Pons (tissue), 1 donor: ENCODE measurements at places on chromosomes 4 and X.

DNA sequence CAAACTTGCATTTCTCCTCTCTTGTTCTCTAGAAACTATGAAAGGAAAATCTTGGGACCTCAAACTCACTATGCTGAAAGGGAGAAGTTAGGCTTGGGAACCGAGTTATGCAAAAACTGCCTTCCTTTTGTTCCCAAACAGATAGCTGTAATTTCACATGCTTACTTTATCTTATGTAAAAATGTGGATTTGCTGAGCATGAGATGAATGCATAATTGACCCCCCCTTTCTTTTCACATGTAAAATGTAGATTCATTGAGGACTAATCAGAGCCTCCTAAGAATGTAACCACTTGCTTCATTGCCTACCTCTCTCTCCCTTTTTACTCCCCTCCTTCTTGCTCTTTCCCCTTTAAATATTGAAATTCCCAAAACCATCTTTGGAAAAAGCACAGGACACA lies 18.0 kb downstream of the TBC1D9 start:
- DNase-seq, result no peak

DNA sequence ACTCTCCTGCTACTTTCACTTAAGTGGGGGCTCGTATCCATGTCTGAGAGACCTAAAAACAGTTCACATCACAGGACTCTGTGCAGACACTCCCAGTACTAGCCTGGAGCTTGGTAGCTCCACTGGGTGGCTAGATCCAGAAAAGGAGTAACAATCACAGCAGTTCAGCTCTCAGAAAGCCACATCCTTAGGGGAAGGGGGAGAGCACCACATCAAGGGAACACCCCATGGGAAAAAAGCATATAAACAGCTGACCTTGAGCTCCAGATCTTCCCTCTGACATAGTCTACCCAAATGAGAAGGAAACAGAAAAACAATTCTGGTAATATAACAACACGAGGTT lies 175.8 kb downstream of the FAM13A start:
- no peak for DNase-seq

- no peak for DNase-seq
Measured at GRCh38 chr4:159413306-159413943, 310.5 kb downstream of the RAPGEF2 start.

- no peak for DNase-seq
Measured at GRCh38 chr4:27442146-27442545, 581.5 kb downstream of the STIM2 start.

GRCh38 chr4:25859429-25860148 lies 3.2 kb downstream of the SEL1L3 start:
- DNase-seq, result no peak

DNA sequence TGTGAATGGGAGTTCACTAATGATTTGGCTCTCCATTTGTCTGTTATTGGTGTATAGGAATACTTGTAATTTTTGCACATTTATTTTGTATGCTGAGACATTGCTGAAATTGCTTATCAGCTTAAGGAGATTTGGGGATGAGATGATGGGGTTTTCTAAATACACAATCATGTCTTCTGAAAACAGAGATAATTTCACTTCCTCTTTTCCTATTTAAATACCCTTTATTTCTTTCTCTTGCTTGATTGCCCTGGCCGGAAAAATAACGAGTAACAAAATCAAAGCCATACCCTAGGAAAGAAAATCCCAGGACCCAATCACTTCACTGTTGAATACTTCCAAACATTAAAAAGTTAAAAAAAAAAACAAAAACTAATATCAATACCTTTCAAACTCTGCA lies 67.7 kb upstream of the UGT2B4 start:
- no peak for DNase-seq

GRCh38 chr4:109298279-109299010 lies 4.0 kb downstream of the COL25A1 start:
- DNase-seq, result no peak
